ENCODE measurements at places on chromosomes 11 and 22.

DNA sequence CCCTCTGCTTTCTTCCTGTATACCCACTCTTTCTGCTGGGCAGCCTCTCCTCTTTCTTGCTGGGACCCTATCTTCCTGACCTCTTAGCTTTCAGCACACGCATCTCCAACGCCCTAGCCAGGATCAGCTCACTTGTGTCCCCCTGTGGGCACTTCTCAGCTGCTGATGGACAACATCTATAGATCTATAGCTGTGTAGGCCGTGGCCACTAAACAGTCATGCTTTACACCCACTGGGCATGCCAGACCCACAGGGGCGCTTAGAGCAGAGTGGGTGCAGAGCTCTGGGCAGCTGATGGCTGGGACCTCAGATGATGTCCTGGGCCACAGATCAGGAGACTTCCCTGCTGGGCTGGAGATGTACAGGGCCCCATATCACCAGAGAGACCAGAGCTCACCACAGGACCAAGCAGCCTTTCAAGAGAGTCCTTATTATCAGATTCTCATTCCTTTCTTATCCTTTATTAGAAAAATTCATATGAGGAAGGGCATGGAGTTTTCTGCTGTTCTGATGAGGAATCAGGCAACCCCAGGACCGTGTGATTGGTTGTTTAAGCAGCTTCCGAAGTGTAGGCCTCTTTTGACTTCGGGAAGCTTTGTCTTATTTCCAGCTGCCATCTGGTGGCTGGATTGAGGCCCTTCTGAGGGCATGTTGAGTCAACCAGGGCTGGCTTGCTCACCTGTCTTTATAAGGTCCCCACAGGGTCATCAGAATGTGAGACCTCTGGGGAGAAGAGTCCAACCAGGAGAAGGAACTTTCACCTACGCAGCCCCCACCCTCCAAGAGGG, 60.5 kb downstream of the OSBP2 start:
- DNase-seq: peak; percentile 48

GRCh38 chr22:23225337-23225723, 45.0 kb downstream of the BCR start:
- DNase-seq: no peak

- no peak for DNase-seq
Measured at GRCh38 chr11:71055925-71056324, 196.5 kb downstream of the SHANK2 start.

DNA sequence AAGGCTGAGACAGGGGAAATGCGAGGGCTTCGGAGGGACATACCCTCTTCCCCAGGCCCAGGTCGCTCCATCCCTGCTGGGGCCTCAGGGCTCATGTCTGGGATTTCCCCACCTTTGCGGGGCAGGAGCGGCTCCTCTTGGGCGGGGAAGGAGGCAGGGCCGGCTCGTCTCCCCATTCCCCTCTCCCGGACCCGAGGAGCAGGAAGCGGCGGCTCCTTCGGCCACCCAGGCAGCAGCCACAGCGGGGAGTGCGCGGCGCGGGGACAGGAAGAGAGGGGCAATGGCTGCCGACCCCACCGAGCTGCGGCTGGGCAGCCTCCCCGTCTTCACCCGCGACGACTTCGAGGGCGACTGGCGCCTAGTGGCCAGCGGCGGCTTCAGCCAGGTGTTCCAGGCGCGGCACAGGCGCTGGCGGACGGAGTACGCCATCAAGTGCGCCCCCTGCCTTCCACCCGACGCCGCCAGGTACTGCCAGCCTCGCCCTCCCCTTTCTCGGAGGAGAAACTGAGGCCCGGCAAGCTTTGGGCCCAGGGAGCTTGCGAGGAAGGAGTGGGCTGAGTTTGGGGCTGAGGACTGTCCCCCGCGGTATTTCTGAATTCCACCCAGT, at the start of gene ANKK1:
ANKK1 (plus strand) TSS at position 175 of the 607 bp plus-strand sequence; CDS start at position 281, 106 bp downstream.
- no peak for DNase-seq

- no peak for DNase-seq
Measured at GRCh38 chr11:70317581-70318305, 47.3 kb downstream of the PPFIA1 start.

GRCh38 chr11:133892126-133892525, 46.8 kb upstream of the SPATA19 start:
- no peak for DNase-seq

GRCh38 chr11:65942531-65942930, 2.7 kb upstream of the TSGA10IP start:
- DNase-seq: no peak

GRCh38 chr22:40289991-40290459, 56.3 kb upstream of the ADSL start:
- peak; percentile 37 for DNase-seq

Measured in left ventricle myocardium superior (tissue), 1 donor.